Suppressor macrophage treated with lipopolysaccharide for 4 hours (primary cell): ENCODE measurements at places on chromosomes 13 and 19.

DNA sequence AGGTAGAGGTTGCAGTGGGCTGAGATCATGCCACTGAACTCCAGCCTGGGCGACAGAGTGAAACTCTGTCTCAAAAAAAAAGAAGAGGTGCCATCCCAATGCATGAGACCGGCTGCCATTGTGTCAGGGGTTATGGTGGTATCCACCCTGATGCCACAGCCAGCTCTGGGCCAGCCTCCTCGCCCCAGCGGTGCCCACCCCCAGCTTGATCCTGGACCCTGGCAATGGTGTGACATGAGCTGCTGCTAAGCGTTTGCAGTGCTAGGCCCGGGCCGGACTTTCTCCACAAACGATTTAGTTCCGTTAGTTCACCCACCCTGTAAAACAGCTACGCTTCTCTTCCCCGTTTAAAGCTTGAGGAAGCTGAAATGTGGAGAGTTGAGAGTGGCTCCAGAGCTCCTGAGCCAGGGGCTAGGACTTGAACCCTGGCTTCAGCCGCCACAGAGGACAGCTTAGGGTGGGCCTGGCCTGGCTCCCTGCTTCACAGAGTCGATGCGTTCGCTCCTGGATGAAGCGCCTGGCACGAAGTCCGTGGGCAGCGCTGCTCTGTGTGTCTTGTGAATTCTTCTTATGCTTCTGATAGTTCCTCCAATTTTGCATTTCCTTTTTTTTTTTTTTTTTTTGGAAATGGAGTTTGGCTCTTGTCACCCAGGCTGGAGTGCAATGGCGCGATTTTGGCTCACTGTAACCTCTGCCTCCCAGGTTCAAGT is 25.5 kb downstream of the NKPD1 start:
- DNase-seq = no peak

GRCh38 chr13:91698308-91698707 is 299.9 kb downstream of the GPC5 start:
- DNase-seq = no peak

DNA sequence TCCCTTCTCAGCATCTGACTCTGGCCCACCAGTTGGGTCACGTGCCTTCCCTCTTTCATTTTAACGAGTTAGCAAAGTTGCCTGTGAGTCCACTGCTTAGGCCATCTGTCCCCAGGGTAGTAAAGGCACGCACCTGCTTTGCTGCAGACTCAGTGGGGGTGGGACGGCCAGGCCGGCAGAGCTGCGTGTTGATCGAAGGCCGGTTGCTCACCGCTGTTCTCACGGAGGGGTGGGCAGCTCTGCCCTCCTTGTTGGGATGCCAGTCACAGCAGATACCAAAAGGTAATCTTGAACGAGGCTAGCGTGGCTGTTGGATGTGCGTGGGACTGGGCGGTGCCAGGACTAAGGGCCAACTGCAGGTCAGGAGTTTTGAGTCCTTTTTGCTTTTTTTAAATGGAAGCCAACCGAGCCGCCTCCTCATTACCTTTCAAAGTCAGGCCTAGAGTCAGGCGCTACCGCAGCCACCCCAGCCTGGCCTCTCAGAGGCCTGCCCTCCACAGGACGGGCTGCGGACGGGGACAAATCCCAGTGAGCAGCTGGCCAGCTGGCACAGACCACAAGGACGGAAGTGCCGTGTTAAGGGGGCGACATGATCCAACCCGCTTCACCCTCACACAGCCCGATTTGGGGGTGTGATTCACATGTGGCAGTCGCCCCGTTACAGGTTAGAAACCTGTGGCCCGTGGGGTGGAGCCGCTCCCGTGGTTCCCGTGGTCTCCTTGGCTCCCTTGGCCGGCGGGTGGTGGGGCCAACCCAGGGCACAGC is 20.6 kb downstream of the ADPRHL1 start:
- DNase-seq = no peak

DNA sequence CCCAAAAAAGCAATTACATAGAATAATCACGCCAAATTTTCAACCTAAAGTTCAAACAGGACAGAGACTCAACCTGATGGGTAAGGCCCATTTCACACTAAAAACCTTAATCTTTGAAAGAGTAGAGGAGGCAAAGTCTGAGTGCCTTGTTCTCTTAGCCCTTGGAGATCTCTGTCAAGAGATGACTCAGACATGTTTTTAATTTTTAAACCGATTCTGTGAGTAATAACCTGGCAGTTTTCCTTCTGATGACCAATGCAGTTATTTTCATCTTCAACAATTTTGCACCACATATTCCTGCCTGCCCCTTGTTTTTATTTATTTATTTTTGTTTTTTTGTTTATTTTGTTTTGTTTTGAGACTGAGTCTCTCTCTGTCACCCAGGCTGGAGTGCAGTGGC is 11.5 kb upstream of the TNFSF9 start:
- peak; percentile 70 for DNase-seq

DNA sequence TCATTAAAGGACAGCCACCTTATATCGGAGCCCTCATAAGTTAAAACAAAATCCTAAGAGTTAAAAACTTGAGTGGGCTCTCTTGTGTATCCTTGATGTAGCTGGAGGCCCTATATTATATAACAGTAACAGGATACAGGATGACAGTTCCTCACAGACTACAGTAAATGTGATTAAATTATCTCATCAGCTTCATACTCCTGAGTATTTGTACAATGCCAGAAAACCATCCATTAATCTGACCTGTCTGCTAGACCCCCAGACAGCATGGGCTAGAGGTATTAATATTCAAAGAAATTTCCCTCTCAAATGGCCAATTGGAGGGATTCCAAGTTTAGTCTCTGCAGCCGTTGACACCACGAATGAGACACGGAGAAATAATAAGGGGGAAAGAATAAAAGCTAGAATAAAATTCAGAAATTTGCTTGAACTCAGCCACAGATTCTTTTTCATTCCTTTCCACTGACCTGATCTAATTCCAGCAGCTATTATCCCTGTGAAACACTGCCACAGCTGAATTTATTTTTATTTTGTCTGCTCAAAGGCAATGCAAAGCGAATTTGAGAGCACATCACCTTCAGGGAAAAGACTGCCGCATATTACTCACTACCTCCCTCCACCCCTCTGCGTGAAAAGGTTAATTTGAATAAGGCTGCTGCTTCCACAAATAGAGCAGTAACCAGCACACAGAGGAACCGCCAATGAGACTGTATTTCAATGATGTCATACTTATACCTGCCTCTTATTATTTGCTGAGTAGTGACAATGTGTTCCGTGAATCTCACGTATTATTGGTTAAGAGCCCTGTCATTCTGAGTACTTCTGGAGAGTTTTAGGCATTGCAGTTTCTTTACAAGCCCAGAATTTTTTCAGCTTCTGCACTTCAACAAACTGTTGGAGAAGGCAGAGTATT is 155.9 kb upstream of the KLF12 start:
- peak; percentile 12 for DNase-seq

DNA sequence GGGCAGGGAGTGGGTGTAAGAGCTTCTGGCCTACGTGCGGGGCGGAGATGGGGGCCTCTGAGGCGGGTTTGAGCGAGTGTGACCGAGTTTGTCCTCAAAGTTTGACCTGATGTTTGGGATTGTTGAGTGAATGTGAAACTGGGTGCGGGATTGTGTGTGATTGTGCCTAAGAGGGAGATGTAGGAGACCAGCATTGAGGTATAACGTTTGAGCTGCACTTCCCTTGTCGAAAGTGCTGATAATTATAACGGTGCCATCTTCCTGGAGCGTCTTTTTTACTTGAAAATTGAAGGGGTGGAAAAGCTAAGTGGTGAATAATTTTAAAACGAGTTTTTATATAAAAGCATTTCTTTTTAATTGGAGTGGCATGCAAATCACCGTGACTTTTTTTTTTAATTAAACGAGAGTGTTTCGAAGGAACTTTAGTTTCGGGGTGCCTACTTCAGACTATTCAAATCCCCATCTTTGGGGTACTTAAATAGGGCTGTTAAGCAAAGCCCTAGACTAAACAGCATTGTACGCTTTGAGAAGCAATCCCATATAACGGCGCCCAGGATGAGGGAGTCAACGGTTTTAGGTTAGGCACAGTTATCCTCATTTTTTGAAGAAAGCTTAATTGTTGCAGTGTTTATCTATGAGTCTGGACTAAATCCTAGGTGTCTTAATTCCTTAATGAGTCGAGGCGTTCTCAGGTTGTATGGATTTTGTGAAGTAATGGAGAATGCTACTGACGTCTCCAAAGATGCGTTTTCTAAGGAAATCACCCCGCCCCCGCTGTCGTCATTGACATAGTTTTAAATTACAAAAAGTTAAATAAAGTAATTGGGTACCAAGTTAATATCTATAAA is 594 bp downstream of the ZNF146 start:
- peak; percentile 26 for DNase-seq

DNA sequence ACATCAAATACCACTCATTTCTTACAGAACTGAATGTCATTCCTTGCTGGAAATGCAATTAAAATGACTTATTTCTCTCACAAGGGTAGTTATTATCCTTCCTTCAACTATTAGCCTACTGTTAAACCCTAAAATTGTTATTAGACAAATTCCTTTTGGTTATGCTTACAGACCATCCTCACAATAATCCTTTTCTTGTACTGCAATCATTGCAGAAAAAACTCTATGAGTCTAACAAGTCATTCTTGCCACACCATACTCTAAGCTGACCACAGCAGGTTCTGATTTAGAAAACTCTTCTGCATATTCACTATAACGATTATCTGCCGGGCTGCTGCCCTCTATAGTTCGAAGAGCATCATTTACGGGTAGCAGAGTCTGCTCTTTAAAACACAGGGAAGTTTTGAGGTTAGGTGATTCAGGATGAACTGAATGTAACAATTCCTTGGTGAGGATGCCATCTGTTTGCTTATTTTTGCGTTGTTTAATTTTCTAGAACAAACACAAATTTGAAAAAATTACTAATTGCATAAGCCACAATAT is 38.2 kb downstream of the MTMR6 start:
- DNase-seq = peak; percentile 85

- DNase-seq = no peak
These were observed 21.9 kb upstream of the UQCR11 start for GRCh38 chr19:1627194-1627593.

DNA sequence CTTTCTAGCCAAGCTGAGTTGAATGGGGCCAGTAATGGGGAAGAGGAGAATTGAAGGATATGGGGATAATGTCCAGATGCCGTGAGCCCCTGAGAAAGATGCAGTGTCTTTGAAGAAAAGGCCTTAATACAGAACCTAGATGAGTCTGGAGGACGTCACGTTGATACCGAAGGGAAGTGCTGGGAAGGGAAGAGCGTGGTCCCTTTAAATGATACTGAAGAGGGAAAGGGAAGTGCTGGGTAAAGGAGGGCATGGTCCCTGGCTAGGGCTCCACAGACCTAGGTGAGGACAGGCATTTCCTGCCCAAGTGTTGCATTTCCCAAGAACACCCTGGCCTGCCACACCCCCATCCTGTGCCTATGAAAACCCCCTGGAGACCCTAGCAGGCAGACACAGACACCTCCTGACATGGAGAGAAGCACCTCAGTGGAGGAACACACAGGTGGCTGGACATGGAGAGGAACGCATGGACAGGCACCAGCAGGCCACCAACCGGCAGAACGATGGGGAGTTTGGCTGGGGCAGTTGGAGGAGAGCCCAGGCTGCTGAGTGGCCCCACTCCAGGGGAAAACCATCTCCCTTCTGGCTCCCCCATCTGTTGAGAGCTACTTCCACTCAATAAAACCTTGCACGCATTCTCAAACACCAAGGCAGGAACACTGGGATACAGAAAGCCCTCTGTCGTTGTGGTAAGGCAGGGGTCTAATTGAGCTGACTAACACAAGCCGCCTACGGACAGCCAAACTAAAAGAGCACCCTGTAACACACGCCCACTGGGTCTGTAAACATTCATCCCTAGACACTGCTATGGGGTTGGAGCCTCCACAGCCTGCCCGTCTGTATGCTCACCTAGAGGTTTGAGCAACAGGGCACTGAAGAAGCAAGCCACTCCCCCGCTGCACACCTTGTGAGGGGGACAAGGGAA is 34.9 kb upstream of the POMP start:
- DNase-seq = peak; percentile 43

DNA sequence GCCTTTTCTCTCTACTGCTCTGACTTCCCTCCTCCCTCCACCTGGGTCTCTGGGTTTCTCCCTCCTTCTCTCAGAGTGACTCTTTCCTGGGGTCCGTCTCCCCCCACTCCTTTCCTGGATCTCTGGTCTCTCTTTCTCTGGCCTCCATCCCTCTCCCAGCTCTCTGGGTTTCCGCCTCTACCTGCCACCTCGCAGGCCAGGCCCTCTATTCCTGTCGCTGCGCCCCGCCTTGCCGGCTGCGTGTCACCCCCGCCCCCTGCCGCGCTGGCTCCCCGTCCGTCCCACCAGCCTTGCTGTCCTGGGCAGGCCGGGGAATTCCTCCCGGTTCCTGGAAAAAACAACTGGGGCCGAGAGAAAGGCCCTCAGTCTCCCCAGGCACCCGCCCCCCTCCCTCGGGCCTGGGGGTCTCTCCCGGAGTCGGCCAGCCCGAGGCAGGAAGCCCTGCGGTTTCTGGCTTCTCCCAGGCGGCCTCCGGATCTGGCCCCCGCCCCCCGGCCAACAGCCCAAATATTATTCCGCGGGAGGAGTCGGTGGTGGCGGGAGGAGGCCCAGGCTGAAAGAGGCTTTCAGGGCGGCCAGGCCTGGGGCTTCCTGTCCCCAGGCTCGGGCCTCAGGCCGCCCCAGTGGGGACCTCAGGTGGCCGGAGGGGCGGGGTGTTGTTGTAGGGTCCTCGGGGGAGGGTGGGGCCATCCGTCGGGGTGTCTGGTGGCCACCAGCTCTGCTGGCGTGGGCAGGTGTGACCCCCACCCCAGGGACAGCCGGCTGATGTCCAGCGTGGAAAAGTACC is 9.3 kb downstream of the IRF2BP1 start:
- no peak for DNase-seq

DNA sequence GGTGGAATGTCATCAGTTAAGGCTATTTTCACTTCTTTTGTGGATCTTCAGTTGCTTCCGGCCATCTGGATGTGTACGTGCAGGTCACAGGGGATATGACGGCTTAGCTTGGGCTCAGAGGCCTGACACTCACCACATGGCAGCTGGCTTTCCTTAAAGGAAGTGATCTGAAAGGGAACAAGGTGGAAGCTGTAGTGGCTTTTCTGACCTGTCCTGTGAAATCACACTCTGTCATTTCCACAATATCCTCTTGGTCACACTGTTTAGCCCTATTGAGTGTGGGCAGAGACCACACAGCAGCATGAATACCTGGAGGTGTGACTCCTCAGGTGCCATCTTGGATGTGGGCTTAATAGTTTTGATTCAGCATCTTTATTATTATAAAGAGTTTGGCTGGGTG is 4.5 kb upstream of the BAX start:
- no peak for DNase-seq

- DNase-seq = no peak
These were observed 390.7 kb downstream of the DLEU7 start for GRCh38 chr13:50452756-50453155.

GRCh38 chr13:110702591-110703526 is 3.1 kb downstream of the CARS2 start:
- no peak for DNase-seq

GRCh38 chr19:47215581-47215980 is 15.4 kb downstream of the BBC3 start:
- no peak for DNase-seq

GRCh38 chr13:73960474-73960873 is 173.7 kb downstream of the KLF12 start:
- no peak for DNase-seq
